AG08396 (cell line): ENCODE measurements at places on chromosomes 5 and 9.

DNA sequence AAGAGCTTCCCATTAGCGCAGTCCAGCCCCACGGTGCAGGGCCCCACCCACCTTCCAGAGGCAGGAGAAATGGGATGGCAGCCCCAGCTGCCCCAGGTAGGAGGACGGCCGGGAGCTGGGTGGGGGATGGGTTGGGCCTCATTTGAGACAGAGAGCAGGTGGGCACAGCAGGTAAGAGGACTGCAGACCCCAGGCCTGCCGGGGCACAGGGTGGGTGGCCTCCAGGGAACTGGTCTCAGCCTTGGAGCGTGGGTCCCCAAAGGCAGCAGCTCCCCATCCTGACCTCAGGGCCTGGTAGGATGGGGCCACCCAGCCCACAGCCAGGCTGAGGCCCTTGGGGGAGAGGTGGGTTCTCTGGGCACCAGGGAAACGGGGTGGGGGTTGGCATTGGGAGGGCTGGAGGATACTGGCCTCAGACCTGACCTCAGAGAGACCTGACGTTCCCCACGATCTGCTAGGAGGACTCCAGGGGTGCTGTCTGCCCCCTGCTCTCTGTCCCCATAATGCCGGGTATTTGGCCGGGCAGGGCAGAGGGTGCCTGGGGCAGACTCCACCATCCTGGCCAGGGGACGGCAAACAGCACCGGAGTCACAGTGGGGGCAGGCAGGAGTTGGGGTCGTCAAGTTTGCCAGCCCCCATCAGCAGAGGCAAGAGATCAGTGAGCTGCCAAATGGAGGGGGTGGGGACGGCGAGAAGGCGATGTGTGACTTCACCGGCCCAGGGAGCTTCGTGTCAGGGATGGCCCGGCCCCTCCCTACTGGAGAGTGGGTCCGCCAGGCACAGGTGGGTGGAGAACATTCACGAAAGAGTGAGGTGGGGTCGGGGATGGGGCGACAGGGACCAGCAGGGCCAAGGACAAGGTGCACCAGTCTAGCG, 6.8 kb upstream of the QRFP start:
- no peak for DNase-seq

GRCh38 chr9:137270929-137271695, 6.4 kb upstream of the TOR4A start:
- DNase-seq: no peak

- no peak for DNase-seq
These were observed 239.0 kb downstream of the FANCC start for GRCh38 chr9:95078511-95078910.

GRCh38 chr9:126626127-126626925, 12.6 kb downstream of the LMX1B start:
- DNase-seq: no peak

DNA sequence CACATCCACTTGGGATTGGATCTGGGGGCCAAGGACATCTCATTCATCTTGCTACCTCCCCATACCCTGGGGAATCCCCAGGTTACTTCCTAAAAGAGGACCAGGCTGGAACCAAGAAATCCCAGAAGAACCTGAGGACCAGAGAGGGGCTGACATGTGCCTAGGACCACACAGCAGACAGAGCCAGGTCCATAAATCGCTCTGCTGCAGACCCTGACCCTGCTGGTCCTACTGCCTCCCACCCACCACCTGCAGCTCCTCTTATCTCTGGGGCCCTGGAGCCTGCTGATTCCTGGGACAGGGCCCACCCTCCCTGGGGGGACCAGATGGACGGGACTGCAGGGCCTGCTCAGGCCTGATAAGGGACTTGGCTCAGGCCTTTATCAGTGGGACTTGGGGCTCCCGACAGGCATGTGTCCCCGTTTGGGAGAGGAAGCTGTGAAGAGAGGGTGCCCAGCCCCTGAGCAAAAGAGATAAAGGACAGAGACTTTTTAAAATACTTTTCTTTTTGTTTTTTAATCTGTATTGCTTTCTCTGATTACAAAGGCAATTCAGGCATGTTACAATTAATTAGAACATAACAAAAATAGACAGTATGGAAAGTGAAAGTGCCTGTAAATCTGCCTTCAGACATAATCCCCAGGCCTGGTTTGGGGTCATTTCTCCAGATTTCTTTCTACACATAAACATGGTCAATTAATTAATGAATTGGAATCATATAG, 101.3 kb upstream of the LARP1 start:
- no peak for DNase-seq

GRCh38 chr9:14926941-14927624, 16.9 kb upstream of the FREM1 start:
- DNase-seq: no peak
